ENCODE measurements at places on chromosomes 4 and X.
A peak's percentile ranks its signal among the peaks of the same experiment; 100 is the strongest.

- DNase-seq = no peak
Measured at GRCh38 chr4:46980851-46981250, 12.5 kb downstream of the GABRA4 start.

DNA sequence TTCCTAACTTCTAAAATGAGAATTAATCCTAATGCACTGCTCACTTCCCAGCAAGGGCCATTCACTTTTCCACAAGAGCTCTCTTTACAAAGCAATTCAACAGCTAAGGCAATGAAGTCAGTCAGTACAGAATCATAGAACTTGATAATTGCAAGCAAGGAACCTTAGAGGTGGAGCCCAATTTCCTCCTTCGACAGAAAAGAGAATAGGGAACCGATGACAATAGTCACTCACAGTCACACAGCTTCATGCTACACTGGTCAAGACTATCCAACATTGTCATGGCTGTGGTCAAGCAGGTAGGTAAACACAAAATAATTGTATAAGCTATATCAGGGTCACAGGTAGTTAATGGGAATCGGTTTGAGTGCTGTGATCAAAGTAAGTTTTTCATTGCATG is 90.0 kb downstream of the ELOVL6 start:
- no peak for DNase-seq

DNA sequence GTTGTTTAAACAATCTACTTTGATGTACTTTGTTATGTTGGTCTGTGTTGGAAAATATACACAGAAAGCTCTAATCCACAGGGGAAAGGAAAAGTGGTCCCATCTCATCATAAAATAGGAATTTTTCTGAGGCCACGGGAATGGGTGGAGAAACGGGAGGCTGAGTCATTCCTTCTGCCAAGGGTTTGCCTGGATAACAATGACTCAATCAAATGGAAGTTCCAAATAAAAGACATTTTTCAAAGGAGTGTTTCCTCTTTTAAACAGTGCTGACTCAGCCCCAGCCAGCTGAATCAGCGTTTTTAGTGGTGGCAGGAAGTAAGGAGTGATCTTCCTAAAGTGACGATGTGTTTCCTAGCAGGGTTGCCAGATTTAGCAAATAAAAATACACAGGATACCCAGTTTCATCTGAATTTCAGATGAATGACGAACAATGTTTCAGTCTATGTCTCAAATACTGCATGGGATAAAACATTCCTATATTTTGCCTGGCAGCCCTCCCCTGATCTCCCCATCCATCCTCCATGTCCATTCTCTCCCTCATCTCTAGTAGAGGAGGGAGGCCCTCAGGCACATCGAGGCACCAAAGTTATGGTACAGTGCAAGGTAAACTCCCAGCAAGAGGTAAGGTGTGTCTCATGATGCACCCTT is 345.4 kb upstream of the GATB start:
- peak; percentile 24 for DNase-seq

DNA sequence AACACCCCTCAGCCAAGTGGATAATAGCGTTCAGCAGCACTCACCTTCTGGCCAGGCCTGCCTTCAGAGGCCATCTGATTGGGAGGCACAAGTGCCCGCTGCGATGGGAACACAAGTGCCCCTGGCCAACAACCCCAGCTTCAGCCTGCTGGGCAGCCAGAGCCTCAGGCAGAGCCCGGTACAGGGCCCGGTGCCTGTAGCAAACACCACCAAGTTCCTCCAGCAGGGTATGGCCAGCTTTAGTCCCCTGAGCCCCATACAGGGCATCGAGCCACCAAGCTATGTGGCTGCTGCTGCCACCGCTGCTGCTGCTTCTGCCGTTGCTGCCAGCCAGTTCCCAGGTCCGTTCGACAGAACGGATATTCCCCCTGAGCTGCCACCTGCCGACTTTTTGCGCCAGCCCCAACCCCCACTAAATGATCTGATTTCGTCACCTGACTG is 55.9 kb upstream of the MTM1 start:
- DNase-seq = no peak

- no peak for DNase-seq
Measured at GRCh38 chr4:184860018-184860779, 34.4 kb upstream of the ACSL1 start.

DNA sequence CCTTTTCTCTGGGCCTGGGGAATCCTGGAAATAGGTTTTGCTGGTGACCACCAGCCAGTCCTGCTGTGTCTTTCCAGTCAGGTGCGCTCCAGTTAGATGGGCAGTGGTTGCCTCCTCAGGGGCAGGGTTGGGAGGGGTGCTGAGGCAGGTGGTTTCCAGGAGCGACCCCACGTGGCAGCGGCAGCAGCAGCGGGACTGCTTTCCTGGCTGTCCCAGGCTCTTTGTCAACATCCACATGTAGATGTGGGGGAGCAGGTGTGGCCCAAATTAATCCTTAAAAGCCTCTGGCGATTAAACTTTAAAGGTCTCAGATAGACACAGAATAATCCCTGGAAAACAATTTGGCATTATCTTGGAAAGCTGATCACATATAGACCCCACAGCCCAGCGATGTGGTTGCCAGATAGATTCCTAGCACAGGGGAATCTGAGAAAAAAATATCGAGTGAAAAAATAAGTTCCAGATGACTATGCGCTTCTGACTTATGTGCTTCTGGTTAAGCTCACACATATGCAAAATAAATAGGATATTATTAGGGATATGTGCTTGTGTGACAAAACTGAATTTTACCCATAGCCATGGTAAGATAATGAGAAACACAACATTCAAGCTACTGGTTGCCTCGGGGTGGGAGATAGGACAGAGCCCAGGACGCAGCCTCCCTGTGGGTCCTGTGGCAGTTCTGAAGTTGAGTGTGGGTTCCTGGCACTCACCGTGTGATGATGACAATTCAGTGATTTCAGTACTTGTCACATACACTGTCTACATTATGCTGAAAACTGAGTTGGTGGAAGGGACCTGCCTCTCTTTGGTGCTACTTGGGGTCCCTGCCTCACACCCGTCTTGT is 336.4 kb downstream of the ARHGAP10 start:
- no peak for DNase-seq

DNA sequence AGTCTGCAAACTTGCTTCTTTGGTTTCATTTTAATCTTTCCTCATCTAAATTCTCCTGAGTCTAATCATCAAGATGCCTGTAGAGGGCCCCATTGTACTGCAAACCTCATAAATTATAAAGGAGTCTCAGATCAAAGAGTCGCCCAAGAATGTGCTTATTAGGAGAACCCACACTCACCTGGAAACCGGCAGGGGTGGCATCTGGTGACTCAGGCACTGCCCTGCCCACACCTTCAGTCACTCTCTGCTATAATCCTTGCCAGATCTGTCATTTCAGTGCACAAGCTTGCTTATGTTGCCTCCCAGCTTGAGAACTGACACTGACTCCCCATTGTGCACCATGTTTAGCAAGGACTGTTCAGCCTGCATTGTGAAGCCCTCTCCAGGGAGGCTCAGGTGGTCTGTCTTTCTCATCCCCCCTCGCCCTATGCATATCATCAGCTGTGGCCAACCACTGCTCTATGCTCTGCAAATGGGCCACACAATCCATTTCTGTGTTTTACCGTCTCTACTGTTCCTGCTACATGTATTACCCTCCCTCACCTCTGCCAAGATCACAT is 12.4 kb downstream of the EPGN start:
- peak; percentile 18 for DNase-seq

DNA sequence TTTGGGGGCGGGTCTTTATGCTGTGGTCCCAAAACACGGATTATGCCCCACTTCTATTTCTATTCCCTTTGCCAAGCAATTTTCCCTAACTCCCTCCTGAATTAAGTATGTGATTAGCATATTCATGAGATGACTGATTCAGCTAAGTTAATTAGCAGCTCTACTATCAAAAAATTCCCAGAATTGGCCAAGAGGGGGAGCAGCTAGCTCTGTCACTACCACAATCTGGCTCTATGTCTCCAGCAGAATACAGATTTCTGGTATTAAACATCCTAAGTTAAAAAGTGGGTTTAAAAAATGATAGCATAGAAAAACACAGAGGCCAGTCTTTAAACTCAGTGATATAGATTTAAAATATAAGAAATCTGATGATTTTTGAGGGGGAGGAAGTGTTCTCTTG is 80.3 kb downstream of the GPC4 start:
- DNase-seq = no peak
